ENCODE measurements at places on chromosomes 13 and 19.

DNA sequence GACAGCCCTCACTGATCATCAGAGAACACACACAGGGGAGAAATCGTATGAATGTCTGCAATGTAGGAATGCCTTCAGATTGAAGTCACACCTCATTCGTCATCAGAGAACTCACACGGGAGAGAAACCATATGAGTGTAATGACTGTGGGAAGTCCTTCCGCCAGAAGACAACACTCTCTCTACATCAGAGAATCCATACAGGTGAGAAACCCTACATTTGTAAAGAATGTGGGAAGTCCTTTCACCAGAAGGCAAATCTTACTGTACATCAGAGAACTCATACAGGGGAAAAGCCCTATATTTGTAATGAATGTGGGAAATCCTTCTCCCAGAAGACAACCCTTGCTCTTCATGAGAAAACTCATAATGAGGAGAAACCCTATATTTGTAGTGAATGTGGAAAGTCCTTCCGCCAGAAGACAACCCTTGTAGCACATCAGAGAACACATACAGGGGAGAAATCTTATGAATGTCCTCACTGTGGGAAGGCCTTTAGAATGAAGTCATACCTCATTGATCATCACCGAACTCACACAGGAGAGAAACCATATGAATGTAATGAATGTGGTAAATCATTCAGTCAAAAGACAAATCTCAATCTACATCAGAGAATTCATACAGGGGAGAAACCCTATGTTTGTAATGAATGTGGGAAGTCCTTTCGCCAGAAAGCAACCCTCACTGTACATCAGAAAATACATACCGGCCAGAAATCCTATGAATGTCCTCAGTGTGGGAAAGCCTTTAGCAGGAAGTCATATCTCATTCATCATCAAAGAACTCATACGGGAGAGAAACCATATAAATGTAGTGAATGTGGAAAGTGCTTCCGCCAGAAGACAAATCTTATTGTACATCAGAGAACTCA is 32.5 kb downstream of the ZNF567 start:
- peaks cover 70% of the 10 kb centered on the region for H3K36me3 ChIP-seq
- H3K4me1 ChIP-seq = no peaks in the 10 kb centered on the region
- no peak overlapping the region for H3K27ac ChIP-seq
- no peak overlapping the region for H3K4me3 ChIP-seq
- DNase-seq = no peak

- no peak for DNase-seq
- H3K36me3 ChIP-seq = no peaks in the 10 kb centered on the region
- no peaks in the 10 kb centered on the region for H3K4me1 ChIP-seq
- H3K27ac ChIP-seq = no peak overlapping the region
- no peak overlapping the region for H3K4me3 ChIP-seq
- H3K27me3 ChIP-seq = no peaks in the 10 kb centered on the region
These were observed 286.3 kb downstream of the POU4F1 start for GRCh38 chr13:78317030-78317429.

GRCh38 chr13:109809216-109809932 is 23.0 kb upstream of the IRS2 start:
- H3K4me1 ChIP-seq = no peaks in the 10 kb centered on the region
- no peak for DNase-seq

- no peaks in the 10 kb centered on the region for H3K36me3 ChIP-seq
- peaks cover 15% of the 10 kb centered on the region for H3K4me1 ChIP-seq
- H3K4me3 ChIP-seq = no peak overlapping the region
These were observed 109.7 kb downstream of the NUFIP1 start for GRCh38 chr13:44879452-44880058.

- peaks cover 57% of the 10 kb centered on the region for H3K4me1 ChIP-seq
- H3K27me3 ChIP-seq = no peaks in the 10 kb centered on the region
- H3K27ac ChIP-seq = peak overlapping the region; percentile 87
- no peak overlapping the region for H3K4me3 ChIP-seq
- no peaks in the 10 kb centered on the region for H3K36me3 ChIP-seq
These were observed 57.0 kb downstream of the NUFIP1 start for GRCh38 chr13:44932171-44932849.

DNA sequence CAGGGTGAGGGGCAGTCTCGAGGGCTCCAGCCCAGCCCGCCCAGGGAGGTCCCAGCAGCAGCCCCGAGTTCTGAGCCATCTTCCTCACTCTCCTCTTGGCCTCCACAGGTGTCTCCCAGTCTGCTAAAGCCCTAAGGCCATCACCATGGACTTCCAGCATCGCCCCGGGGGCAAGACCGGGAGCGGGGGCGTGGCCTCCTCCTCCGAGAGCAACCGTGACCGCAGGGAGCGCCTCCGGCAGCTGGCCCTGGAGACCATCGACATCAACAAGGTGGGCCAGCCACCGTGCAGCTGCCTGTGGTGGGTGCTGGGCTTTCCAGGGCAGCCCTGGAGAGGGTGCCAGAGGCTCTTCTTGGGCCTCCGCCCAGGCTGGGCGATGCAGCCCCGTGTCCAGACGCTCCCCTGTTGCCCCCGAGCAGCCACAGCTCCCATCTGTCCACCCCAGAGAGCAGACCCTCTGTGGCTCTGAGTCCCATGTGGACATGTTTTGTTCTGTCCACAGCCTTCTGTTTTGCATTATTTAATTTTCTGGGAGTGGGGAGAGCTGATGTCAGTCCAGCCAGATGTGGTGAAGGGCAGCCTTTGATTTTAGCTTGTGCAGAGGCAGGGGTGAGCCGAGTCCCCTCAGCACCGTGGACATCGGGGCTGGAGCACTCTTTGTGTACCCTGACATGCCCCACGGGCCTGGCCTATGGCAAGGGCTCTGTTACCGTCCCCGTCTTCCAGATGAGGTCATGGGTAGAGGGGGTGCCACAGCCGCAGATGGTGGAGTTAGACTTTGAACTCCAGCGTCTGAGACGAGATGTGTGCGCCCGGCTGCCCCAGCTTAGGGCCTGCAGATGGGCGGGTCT is 5.6 kb upstream of the AMH start:
- no peak overlapping the region for H3K27ac ChIP-seq
- H3K4me1 ChIP-seq = peaks cover 40% of the 10 kb centered on the region
- no peak for DNase-seq
- no peak overlapping the region for H3K4me3 ChIP-seq
- no peaks in the 10 kb centered on the region for H3K27me3 ChIP-seq
- H3K36me3 ChIP-seq = peaks cover 15% of the 10 kb centered on the region

- H3K27me3 ChIP-seq = no peaks in the 10 kb centered on the region
- H3K36me3 ChIP-seq = no peaks in the 10 kb centered on the region
- peaks cover 19% of the 10 kb centered on the region for H3K4me1 ChIP-seq
- no peak overlapping the region for H3K4me3 ChIP-seq
- H3K27ac ChIP-seq = peak overlapping the region; percentile 63
- no peak for DNase-seq
These were observed 49.9 kb upstream of the UBAC2 start for GRCh38 chr13:99150575-99151361.

GRCh38 chr13:29914581-29914980 is 64.2 kb upstream of the UBL3 start:
- H3K27me3 ChIP-seq = no peaks in the 10 kb centered on the region
- H3K36me3 ChIP-seq = no peaks in the 10 kb centered on the region
- no peak overlapping the region for H3K4me3 ChIP-seq
- H3K4me1 ChIP-seq = peaks cover 21% of the 10 kb centered on the region
- DNase-seq = no peak
- H3K27ac ChIP-seq = no peak overlapping the region

GRCh38 chr13:97967948-97968347 is 14.5 kb downstream of the IPO5 start:
- H3K4me1 ChIP-seq = no peaks in the 10 kb centered on the region
- DNase-seq = no peak
- no peak overlapping the region for H3K4me3 ChIP-seq
- H3K27ac ChIP-seq = no peak overlapping the region
- no peaks in the 10 kb centered on the region for H3K27me3 ChIP-seq

DNA sequence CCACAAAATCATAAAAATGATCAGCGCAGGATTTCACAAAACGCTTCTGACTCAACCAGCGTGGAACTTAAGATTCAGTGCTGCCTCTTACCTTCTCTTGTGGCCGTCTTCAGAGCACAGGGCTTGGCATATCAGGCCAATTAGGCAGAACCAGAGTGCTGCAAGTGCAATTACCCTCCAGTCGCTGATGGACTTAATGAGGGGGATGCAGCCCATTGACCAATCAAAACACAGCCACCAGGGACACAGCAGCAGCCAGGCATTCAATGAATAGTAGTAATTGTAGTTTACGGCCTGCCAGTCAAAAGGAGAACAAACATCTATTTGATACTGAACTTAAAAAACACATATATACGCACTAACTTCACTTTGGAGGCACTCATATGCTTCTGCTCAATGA is 38.2 kb downstream of the TMTC4 start:
- H3K27ac ChIP-seq = no peak overlapping the region
- peaks cover 44% of the 10 kb centered on the region for H3K36me3 ChIP-seq
- H3K27me3 ChIP-seq = no peaks in the 10 kb centered on the region
- no peak for DNase-seq
- H3K4me3 ChIP-seq = no peak overlapping the region

GRCh38 chr19:6417713-6418561 is 6.7 kb downstream of the KHSRP start:
- no peak for DNase-seq
- no peak overlapping the region for H3K4me3 ChIP-seq
- H3K4me1 ChIP-seq = peaks cover 10% of the 10 kb centered on the region
- no peaks in the 10 kb centered on the region for H3K27me3 ChIP-seq
- H3K36me3 ChIP-seq = peaks cover 37% of the 10 kb centered on the region

DNA sequence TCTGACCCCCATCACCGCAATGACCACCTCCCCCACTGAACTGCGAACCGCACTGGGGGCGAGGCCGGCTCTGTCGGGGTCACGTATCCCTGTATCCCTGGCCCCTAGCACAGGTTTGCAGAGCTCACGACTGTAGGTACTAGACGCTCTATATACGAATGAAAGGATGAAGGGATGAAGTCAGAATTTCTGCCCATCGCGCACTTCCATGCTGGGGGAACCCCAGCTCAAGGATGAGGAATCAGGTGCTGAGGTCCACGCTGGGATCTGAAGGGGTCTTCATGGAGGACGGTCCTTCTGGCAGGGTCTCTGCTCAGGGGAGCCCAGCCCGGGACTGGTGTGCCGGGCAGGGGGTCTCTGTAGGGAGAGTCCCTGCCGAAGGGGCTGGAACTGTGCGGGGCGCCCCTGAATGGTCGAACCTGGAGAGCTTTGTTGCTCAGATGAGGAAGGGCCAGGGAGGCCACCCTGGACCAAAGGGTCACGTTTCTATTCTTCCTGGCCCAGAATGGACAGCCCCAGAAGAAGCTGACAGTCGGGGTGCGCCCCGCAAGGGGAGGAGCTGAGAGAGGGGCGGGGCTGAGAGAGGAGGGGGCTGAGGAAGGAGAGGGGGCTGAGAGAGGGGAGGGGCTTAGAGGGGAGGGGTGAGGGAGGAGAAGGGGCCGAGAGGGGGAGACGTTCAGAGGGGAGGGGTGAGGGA is 37.9 kb upstream of the SEMA6B start:
- H3K36me3 ChIP-seq = no peaks in the 10 kb centered on the region
- peaks cover 5% of the 10 kb centered on the region for H3K4me1 ChIP-seq
- peaks cover 23% of the 10 kb centered on the region for H3K27me3 ChIP-seq
- no peak overlapping the region for H3K27ac ChIP-seq
- no peak overlapping the region for H3K4me3 ChIP-seq

GRCh38 chr13:57627663-57628062 is 3.9 kb upstream of the PCDH17 start:
- peaks cover 44% of the 10 kb centered on the region for H3K27me3 ChIP-seq
- H3K4me3 ChIP-seq = no peak overlapping the region
- no peak for DNase-seq
- no peaks in the 10 kb centered on the region for H3K36me3 ChIP-seq
- peaks cover 36% of the 10 kb centered on the region for H3K4me1 ChIP-seq

GRCh38 chr13:105329359-105329758 is 1206.1 kb downstream of the EFNB2 start:
- no peak for DNase-seq
- no peaks in the 10 kb centered on the region for H3K27me3 ChIP-seq
- H3K36me3 ChIP-seq = peaks cover 8% of the 10 kb centered on the region
- peaks cover 41% of the 10 kb centered on the region for H3K4me1 ChIP-seq

GRCh38 chr13:39159846-39160370 is 121.7 kb downstream of the NHLRC3 start:
- no peaks in the 10 kb centered on the region for H3K36me3 ChIP-seq
- H3K4me3 ChIP-seq = no peak overlapping the region
- H3K27me3 ChIP-seq = peaks cover 58% of the 10 kb centered on the region
- H3K27ac ChIP-seq = no peak overlapping the region

GRCh38 chr13:100473087-100473486 is 115.5 kb downstream of the GGACT start:
- no peak for DNase-seq
- H3K36me3 ChIP-seq = peaks cover 7% of the 10 kb centered on the region
- no peaks in the 10 kb centered on the region for H3K27me3 ChIP-seq
- H3K4me1 ChIP-seq = peaks cover 2% of the 10 kb centered on the region
- H3K27ac ChIP-seq = no peak overlapping the region

DNA sequence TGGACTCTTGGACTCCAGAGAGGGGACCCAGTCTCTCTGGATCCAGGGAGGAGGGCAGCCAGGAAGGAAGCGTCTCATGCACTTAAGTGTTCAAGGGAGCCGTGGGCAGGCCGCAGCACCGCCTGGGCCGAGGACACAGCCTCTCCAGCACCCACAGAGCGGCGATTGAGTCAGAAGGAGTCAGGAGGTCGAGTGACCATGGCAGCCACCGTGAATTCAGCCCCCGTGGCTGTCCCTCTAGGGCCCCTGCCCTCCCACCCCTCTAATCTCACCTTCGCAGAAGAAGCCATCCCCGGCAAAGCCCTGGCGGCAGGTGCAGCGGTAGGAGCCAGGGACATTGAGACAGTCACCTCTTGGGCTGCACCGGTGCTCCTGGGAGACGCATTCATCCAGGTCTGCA is 38.0 kb downstream of the FBN3 start:
- no peaks in the 10 kb centered on the region for H3K4me1 ChIP-seq
- H3K4me3 ChIP-seq = no peak overlapping the region
- H3K36me3 ChIP-seq = no peaks in the 10 kb centered on the region
- DNase-seq = no peak
- peaks cover 11% of the 10 kb centered on the region for H3K27me3 ChIP-seq

GRCh38 chr13:22128441-22129408 is 457.9 kb downstream of the FGF9 start:
- no peak for DNase-seq
- H3K4me1 ChIP-seq = no peaks in the 10 kb centered on the region
- H3K36me3 ChIP-seq = no peaks in the 10 kb centered on the region
- no peak overlapping the region for H3K4me3 ChIP-seq

GRCh38 chr13:24212674-24213073 is 52.2 kb downstream of the SPATA13 start:
- no peak overlapping the region for H3K4me3 ChIP-seq
- H3K4me1 ChIP-seq = peaks cover 8% of the 10 kb centered on the region
- no peaks in the 10 kb centered on the region for H3K27me3 ChIP-seq
- H3K27ac ChIP-seq = no peak overlapping the region
- DNase-seq = no peak
